ENCODE measurements at places on chromosomes 11 and 22.

GRCh38 chr11:69641681-69642548 is 959 bp downstream of the CCND1 start:
- no peak for DNase-seq

DNA sequence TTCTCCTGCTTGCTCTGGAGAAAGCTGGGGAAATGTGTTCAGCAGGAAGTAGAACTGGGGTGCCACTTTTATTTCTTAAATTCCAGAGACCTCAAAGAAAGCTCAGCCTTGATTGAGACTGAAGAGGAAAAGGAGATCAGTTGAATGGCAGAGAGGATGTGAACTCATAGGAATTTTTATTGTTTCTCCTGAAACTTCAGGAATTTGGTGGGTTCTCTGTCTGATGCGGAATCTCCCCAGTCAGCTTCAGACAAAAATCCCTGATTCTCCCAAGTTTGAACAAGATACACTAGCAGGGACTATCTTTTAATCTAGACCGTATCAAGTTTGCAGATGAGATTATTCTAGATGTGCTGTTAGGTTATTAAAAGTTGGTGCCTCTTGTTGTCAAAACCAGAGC is 23.0 kb downstream of the EHF start:
- no peak for DNase-seq

DNA sequence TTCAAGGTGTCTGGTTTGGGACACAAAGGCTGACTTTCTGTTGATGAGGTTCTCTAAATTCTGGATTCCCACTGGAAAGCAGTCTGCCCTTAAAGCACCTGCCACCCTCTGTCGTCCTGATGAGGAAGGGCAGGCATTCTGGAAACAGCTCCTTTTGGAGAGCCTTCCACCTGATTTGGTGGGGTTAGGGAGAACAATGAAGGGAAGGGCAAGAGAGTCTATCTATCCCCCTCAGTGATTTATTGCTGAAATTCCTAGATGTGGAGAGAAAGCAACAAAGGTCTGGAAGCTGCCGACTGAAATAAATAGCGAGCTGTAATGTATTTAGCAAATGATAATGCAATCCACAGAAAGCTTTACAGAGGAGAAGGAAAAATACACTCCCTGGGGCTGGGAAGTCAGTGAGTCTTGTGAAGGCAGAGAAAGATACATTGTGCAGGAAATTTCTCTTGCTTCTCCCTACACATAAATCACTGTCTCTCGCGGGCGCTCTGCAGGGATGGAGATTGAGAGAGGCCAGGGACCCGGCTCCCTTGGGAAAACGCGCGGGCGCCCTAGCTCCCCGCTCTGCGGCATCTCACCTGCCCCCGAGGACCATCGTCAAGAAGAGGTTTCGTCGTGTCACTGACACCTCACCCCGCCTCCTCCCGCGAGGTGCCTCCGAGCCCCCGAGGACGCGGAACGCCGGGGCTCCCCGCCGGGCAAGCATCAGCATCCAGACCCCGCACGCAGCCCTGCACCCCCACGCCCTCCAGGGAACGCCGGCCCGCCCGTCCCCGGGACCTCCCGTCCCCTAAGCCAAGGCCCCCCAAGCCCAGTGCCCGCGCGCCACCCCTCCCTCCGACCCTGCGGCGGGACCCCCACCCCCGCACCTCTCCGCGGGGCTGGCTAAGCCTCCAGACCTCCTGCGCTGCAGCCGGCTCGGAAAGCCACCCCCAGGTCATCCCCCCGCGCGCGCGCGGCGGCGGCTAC is 673 bp downstream of the CDON start:
- peak; percentile 10 for DNase-seq

- DNase-seq = no peak
These were observed 7.3 kb downstream of the CERK start for GRCh38 chr22:46730568-46731245.

- DNase-seq = no peak
These were observed 67.4 kb downstream of the FEZ1 start for GRCh38 chr11:125428486-125429173.

DNA sequence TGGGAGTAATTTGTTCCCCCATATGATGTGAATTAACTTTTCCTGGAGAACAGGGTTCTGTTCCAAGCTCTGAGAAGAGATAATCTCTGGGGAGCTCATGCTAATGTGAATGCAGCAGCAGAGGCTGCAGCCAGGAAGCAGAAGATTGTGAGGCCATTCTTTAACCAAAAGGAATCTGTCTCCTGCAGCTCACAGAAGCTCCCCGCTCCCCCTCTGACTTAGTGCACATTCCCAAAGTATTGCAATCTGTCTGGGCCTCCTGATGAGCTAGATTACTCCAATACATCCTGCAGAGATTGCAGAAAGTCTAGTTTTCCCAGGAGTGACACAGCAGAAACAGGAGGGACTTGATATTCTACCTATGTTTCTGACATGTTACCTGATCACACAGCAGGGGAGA is 420.6 kb upstream of the FAT3 start:
- DNase-seq = no peak

DNA sequence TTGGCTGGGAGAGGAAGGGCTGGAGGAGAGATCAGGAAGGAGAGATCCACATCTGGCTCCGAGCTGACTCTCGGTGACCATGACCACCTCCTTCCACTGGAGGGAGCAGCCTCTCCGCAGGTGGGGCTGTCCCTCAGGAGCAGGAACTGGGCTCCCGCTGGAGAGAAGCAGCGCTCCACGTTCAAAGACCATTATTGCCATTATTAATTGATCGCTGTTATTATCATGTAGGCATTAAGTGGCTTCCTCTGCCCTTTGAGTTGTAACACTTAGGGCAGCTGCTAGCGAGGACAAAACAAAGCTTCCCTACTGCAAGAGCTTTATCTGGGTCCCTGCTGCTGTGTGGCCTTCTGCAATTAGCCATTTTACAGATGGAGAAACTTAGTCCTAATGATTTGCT is 251.9 kb downstream of the ST3GAL4 start:
- DNase-seq = no peak

DNA sequence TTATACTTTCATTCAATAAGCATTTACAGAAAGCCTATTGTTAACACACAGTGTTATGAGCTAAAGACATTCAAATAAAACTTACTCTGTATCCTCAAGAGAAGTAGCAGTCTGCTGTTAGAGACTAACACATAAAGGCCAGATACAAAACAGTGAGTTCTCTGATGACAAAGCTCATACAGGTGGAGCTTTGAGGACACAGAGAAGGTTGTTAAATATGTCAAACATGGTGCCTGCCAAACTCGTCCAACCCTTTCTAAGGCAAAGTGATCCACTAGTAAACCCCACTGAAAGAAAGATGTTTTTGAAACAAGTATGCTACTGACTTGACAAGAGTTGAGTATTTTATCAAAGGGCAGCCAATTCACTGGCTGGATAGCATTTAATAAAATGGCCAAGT is 70.1 kb downstream of the C2CD3 start:
- DNase-seq = no peak

- DNase-seq = no peak
These were observed 33.3 kb downstream of the MOV10L1 start for GRCh38 chr22:50123119-50123518.

- no peak for DNase-seq
These were observed 519.6 kb downstream of the NTM start for GRCh38 chr11:131889760-131890581.

GRCh38 chr11:65796726-65797601 is 10.1 kb downstream of the OVOL1 start:
- DNase-seq = no peak

DNA sequence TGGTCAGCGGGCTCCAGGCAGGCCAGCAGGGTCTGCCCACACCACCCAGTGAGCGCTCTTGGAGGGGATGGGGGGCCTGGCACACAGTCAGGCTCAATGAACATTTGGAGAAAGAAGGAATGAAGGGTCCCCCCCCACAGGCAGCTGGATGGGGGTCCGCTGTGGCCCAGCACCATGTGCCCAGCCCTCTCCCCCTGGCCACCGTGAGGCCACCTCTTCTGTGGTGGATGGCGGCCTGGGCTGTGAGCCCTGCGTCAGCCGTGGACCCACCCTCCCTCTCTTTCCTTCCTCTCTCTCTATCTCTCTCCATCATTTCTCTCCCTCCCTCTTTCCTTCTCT is 35.1 kb upstream of the MUC5AC start:
- DNase-seq = no peak

DNA sequence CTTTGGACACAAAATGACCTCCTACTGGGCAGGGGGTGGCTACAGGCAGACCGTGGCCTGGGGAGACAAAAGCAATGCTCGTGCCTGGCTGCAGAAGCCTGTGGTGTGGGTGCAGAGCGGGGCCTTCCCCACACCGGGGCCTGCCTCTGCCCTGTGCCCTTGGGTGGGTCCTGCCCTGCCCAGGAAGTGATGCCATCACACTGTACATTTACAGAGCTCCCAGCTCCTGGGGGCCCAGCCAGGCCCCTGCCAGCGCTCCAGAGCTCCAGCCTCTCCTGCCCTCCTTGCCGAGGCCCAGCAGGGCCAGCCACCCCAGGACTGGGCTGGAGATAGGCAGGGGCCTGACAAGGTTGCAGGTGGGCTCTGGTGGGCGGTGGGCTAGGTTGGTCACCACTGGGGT is 40.1 kb downstream of the MUC5B start:
- DNase-seq = no peak

DNA sequence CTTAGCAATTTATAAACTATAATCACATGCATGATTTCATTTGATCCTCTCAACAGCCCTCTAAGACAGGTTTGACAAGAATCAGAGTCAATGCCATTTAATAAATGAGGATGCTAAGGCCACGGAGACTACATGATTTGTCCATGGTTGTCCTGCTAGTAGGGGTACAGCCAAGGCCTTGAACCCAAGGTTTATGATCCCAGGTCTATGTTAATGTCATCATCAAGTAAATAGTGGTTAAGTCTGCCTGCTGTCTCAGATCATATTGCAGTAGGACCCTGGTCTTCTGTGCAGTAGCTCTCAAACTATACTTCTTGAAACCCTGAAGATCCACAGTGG is 17.7 kb upstream of the SYTL2 start:
- DNase-seq = no peak

DNA sequence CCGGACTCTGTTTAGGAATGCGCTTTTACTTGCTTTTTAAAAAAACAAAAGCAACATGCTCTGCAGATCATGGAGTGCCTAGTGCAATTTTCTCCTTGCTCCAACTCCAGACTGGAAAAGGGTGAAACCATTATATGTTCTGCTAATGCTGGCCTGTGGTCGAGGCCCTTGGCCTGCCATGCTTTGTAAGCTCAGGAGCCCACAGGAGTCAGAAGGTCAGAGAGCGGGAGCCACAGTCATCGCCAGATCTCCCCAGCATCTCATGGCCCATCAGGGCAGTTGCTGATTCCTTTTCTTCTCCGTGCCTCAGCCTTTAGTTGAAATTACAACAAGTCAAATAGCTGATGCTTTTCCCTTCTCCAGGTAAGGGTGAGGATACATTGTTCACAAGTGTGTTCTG is 80.3 kb downstream of the DDIAS start:
- no peak for DNase-seq

DNA sequence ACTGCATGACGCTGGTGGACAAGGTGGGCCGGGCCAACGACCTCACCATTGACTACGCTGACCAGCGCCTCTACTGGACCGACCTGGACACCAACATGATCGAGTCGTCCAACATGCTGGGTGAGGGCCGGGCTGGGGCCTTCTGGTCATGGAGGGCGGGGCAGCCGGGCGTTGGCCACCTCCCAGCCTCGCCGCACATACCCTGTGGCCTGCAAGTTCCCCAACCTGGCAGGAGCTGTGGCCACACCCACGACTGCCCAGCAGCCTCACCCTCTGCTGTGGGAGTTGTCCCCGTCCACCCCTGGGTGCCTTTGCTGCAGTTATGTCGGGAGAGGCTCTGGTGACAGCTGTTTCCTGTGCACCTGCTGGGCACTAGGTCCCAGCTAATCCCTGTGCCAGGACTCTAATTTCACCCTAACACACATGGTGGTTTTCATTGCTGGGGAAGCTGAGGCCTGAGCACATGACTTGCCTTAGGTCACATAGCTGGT is 49.0 kb upstream of the PPP6R3 start:
- DNase-seq = no peak

DNA sequence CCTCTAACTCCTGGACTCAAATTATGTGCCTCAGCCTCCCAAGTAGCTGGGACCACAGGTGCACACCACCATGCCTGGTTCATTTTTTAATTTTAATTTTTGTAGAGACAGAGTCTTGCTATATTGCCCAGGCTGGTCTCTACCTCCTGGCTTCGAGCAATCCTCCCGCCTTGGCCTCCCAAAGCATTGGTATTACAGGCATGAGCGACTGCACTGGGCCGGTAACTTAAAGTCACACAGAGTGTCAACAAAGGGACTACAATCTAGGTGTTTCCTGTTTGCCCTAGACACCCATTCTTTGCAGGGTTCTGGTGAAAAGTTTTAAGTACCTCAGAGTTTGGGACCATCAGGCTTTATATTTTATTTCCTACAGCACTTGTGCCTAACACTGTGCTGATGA is 8.4 kb downstream of the UVRAG start:
- no peak for DNase-seq

GRCh38 chr11:12241971-12242672 is 131.7 kb downstream of the MICAL2 start:
- no peak for DNase-seq

- no peak for DNase-seq
These were observed 13.5 kb upstream of the EP300 start for GRCh38 chr22:41078931-41079330.

GRCh38 chr11:73401924-73402833 is 26.0 kb downstream of the RELT start:
- no peak for DNase-seq

GRCh38 chr11:96062134-96062533 is 138.2 kb upstream of the MTMR2 start:
- no peak for DNase-seq

DNA sequence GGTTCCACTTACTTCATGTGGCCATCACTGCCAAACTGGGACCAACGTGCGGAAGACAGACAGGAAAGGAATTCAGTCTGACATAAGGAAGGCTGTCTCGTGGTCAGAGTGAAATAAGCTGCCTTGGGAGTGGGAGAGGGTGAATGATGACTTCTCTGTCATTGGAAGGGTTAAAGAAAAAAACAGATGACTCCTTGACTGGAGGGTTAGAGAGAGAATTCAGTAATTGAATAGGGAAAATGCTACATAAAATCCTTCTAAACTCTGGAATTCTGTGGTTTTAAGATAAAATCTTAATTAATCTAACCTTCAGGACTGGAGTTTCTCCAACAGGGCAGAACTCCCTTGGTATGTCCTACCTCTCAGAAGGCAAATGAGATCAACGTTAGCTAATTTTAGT is 33.8 kb downstream of the RAB30 start:
- no peak for DNase-seq

- no peak for DNase-seq
These were observed 12.0 kb downstream of the CSTPP1 start for GRCh38 chr11:46948378-46949131.

- DNase-seq = no peak
These were observed 507.2 kb upstream of the ANO3 start for GRCh38 chr11:25824688-25825087.

GRCh38 chr11:26319906-26320305 is 12.0 kb upstream of the ANO3 start:
- no peak for DNase-seq

- DNase-seq = no peak
These were observed 5.9 kb downstream of the LMNTD2 start for GRCh38 chr11:554428-555226.

Data from stimulated activated CD8-positive, alpha-beta memory T cell treated with anti-CD3 and anti-CD28 coated beads, Interleukin-4, amount 100 ng/mL, for 1 hour (primary cell).